NCI-H2107 (cell line): ENCODE measurements at places on chromosomes 4 and X.

- no peak for DNase-seq
These were observed 18.8 kb upstream of the CHRNA9 start for GRCh38 chr4:40316333-40316781.

GRCh38 chr4:82561786-82562563, at the start of gene TMEM150C:
TMEM150C (minus strand) TSS chr4:82561988; CDS start chr4:82504657, 57,331 bp downstream.
- DNase-seq: no peak

- no peak for DNase-seq
These were observed 110.8 kb downstream of the CPZ start for GRCh38 chr4:8703401-8703696.

DNA sequence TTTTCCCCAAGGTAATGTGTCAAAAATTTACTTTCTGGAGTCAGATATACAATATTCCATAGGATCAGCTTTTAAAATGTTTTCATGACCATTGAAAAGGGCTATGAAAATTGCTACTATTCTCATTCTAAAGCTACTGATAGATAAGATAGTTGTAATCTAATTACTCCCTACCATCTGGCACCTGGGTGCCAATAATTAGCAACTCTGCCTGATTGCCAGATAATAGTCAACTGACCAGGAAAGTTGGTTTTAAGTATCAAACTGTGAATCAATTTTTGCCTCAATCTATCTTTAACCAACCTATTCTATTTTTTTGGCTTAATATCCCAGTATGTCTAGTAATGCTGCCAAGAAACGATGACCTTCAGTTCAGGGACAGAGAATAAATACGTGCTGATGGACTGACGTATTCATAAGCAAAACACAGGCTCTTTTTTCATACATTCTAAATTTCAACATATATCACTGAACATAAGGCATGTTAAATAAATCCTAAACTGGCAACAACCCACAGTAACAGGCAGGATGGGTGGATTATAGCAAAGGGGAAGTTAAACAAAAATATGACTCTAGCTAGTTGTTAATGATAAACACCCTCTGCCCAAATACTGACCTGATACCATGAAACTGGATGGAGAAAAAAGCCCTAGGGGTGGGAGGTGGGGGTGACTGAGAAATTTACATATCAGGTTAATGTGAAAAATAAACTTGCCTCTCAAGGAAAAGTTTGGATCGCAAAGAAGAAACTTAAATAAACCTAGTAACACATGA, 18.2 kb downstream of the SH3RF1 start:
- no peak for DNase-seq

GRCh38 chr4:94939791-94940519, 182.2 kb downstream of the BMPR1B start:
- DNase-seq: no peak

- no peak for DNase-seq
These were observed 56.9 kb upstream of the TADA2B start for GRCh38 chr4:6986072-6986780.

GRCh38 chrX:71111141-71111843, at the start of gene IL2RG:
IL2RG (minus strand) TSS chrX:71111577; CDS start chrX:71111539, 38 bp downstream.
- DNase-seq: no peak

GRCh38 chrX:125622899-125623298, 303.2 kb downstream of the TEX13C start:
- no peak for DNase-seq

DNA sequence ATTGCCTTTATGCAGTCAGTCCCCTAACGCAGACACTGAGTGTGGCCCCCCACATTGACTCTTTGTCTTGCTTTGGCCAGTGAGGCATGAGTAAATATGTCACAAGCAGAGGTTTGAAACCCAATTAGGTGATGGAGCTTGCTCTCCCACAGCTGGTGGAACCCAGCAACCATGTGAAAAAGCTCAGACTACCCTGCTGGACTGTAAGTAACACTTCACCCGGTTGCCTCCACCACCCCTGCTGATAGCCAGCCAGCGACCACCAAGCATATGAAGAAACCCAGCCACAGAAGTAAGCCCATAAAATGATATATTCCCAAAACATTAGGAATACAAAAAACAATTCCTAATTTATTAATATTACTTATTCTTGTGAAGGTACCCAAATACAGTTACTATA, 21.6 kb upstream of the PDCL2 start:
- DNase-seq: no peak

GRCh38 chr4:107497054-107497453, 223.0 kb downstream of the PAPSS1 start:
- DNase-seq: no peak

GRCh38 chr4:136001791-136002190, 1530.5 kb downstream of the PCDH18 start:
- DNase-seq: no peak

GRCh38 chr4:184506527-184507121, 32.3 kb upstream of the IRF2 start:
- no peak for DNase-seq

DNA sequence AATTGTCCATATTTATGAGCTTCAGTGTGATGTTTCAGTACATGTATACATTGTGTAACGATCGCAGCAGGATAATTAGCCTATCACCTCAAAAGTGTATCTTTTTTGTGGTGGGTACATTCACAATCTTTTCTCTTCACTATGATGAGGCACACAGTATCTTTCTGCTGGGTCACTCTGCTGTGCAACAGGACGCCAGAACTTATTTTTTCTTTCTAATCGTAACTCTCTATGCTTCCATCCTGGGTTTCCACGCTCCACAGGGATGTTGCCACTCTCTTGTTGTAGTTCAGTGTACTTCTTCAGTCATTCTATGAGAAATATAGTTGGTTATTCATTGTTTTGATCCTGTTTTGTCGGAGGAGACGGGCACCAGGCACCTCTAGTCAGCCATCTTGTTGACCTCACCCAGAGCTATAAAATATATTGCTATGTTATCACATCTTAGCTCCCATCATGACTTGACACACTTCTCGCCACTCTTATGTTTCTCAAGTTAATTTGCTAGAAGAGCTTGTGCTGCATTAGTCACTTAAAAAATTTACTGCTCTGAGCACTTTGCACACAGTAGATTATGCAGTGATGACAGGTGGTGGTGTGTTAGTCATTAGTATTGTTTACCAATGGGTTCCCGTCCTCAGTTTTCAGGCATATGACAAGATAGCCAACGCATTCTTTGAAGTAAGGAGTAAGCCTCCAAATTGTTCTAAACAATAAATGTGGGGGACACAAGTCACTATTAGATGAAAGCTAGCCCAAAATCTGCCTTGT, 1002.7 kb upstream of the PCDH7 start:
- DNase-seq: no peak

- no peak for DNase-seq
These were observed 514.5 kb upstream of the FAM241A start for GRCh38 chr4:111630705-111631104.

GRCh38 chr4:177302371-177303100, 7.1 kb upstream of the NEIL3 start:
- DNase-seq: no peak

- DNase-seq: no peak
These were observed 16.0 kb downstream of the HPSE start for GRCh38 chr4:83318666-83319065.

DNA sequence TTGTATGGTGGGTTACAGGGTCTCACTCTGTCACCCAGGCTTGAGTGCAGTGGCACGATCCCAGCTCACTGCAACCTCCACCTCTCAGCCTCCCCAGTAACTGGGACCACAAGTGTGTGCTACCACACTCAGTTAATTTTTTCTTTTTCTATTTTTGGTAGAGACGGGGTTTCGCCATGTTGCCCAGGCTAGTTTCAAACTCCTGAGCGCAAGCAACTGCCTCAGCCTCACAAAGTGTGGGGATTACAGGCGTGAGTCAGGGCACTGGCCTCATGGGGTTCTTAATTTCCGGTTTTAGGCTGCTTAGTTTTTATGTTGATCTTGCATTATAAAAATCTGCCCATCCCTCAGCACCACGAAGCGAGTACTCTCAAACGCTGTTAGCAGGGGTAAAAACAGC, 6.7 kb downstream of the BCAP31 start:
- no peak for DNase-seq

DNA sequence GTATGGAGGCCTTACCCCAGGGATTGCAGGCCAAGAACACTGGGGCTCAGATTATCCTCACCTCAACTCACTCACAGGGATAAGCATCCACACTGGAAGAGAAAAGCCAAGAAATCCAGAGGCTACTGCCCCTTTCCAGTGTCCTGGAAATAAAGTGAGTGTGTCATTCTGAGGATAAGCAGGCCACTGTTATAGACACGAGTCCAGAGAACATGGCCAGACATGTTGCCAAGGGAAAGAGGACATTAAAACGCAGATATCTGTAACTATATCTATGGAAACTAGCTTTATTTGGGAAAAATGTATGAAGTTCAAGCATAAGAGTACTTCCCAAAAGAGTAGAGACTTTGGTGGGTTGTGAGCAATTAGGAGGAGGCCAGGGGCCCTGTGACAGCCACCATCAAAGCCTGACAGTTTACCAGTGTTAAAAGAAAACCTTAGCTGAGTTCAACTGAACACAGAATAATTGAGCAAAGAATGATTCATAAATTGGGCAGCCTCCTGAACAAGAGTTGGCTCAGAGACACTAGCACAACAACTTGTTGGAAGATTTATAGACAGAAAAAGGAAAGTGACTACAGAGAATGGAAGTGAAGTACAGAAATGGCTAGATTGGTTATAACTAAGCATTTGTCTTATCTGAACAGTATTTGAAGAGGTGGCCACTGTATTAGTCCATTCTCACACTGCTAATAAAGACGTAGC, 1222.2 kb downstream of the STIM2 start:
- DNase-seq: no peak

- no peak for DNase-seq
These were observed 6.9 kb upstream of the SRPK3 start for GRCh38 chrX:153773741-153774575.

DNA sequence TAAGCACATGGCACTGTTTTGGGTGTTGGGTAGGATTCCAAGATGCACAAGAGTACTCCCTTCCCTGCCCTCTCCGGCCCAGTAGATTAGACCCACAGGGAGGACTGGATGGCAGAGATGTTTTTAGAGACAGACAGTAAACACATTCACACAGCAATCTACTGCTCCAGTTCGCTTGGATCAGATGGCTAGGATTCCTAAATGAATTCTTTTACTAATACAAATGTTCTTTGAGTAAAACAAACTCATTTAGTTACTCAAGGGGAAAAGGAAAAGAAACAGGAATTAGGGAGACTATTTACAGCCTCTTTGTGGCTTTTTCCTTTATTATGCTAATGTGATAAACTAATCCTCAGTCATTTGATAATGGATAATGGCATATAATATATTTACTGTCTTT, 5.9 kb downstream of the SNX25 start:
- DNase-seq: no peak

DNA sequence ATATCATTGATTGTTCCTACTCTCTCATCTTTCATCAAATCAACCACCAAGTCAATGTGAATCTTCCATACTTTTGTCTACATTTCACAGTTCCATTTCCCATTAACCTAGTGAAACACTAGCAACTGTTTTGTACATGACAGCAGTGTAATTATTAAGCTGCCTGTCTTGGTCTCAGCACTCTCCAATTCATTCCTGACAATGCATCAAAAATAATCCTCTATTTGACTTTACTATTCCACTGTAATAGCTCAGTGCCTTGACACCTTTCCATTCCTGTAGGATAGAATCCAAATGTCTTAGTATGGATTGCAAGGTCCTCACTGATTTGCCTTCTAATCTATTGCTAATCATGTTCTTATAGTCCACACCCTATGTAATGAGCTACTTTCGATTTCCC, 2405.8 kb downstream of the PCDH7 start:
- DNase-seq: no peak

GRCh38 chr4:13521047-13521446, 23.3 kb downstream of the NKX3-2 start:
- no peak for DNase-seq

- no peak for DNase-seq
These were observed 90.4 kb downstream of the ABLIM2 start for GRCh38 chr4:8067945-8068896.

DNA sequence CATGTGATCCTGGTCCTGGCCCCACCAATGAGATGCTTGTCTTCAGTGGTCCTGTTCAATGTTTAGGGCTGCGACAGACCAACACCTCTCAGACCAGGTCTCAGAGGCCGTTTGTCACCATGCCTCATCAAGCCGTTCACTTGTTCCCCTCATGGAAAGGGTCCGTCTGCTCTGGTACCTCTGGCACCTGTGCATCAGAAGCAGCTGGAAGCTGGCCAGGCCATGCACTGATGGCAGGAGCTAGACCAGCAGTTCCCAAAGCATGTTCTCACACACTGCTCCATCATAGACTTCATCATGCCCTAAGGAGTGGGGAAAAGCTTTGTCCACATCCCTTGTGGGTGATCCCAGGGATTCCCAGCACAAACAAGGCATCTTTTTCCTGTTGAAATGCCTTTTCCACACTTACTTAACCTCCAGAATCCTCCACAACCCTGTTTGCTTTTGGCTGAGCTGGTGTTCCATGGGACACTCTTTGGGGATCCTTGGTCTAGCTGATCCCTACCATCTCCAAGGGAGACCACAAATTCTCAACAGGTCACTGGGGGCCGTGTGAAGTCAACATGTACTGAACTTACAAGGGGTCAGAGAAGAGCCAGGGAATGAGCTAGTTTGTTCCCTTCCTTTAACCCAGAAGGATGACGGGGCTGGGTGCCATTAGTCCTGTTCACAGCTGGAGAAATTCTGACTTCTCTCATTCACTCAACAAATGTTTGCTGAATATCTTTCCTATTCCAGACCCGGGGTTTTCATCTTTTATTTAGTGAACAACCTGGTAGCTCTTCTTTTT, 21.8 kb downstream of the SH3TC1 start:
- no peak for DNase-seq

DNA sequence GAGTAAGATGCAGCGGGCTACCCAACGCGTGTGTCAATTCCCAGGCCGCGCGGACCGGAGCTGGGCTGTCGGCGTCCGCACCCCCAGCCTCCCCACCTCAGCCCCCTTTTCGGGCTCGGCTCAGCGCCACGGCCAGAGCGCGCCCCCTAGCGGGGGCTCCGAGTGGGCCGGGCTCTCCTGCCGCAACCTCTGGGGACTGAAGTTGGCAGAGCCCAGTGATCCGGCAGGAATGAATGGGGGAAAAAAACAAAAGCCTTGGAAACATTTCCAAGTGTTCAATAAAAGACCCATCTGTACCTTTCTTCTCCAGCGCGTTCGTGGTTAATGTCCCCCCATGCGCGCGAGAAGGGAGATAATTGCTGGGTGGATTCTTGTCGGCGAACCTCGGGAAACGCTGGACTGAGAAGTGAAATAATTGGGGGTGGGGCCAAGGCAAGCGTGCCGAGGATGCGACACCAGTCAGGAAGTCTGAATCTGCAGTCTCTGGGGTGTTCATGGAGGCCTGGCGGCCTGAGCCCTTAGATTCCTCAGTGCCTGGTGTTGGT, 5.2 kb upstream of the ARX start:
- DNase-seq: no peak

GRCh38 chr4:143270256-143270838, 66.3 kb upstream of the GAB1 start:
- DNase-seq: no peak

- no peak for DNase-seq
These were observed 3.4 kb downstream of the AKAP14 start for GRCh38 chrX:119899125-119899524.

- DNase-seq: no peak
These were observed 269.1 kb upstream of the SLIT2 start for GRCh38 chr4:19982556-19982955.

- no peak for DNase-seq
These were observed 17.1 kb upstream of the HADH start for GRCh38 chr4:107972605-107973004.
